ENCODE measurements at places on chromosomes 7 and 10.
A peak's percentile ranks its signal among the peaks of the same experiment; 100 is the strongest.

DNA sequence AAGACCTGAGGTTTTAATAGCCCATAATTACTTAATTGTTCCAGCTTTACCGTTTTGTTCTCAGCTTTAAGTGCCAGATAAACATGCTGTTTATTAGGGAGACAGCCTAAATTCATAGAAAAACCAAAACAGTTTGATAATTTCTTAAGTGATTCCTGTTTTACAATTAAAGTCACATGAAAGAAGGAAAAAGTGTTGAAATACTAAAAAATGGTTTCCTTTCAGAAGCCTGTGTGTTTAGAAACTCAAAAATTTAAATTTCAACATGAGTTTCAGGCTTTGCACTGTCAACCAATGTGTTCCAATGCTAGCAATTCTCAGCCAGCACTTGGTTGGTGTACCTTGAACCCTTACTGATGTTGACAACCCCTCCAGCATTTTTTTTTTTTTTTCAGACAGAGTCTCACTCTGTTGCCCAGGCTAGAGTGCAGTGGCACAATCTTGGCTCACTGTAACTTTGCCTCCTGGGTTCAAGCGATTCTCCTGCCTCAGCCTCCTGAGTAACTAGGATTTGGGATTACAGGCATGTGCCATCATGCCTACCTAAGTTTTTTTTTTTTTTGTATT lies 135.3 kb downstream of the ICA1 start:
- no peak for DNase-seq

- DNase-seq = no peak
These were observed 296.5 kb upstream of the PHF14 start for GRCh38 chr7:10677211-10677610.

DNA sequence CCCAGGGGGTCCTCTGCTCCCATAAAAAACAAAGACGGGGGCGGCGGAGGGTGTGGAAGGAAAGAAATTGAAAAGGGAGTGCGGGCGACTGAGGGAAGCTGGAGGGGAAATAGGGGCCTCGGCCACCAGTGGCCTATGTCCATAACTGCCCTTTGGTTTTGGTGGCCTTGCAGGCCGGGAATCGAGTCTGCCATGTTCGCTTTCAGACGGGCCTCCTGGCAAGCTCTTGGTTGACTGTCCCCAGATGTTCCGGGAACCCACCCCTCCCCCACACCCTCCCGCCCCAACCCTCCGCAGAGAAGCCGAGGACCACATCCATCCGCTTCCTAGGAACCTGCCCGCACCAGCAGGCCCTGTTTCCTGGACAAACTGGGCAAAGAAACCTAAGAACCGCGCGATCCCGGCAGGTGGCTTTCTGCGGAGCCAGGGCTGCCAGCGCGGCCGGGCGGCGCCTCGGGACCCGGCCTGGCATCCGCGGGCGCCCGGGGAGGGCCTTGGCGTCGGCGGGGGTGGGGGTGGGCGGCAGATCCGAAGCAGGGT lies 20.0 kb upstream of the GATA3 start:
- DNase-seq = no peak

DNA sequence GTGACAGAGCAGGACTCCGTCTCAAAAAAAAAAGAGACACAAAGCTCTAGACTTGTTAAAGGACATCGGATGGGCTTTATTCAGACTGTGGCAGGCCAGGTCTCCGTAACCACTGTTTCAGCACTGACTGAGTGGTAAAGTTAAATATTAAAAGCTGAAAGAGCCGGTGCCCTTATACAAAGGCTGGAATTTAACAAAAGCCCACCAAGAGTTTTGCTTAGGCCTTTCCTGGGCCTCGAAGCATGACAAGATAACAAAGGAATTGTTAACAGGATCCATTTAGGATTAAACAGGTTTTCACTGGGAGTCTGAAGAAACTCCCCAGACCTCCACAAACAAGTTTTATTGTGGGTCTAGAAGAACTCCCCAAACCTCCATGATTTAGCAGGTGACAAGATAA lies 727.8 kb downstream of the TYW1 start:
- DNase-seq = no peak

DNA sequence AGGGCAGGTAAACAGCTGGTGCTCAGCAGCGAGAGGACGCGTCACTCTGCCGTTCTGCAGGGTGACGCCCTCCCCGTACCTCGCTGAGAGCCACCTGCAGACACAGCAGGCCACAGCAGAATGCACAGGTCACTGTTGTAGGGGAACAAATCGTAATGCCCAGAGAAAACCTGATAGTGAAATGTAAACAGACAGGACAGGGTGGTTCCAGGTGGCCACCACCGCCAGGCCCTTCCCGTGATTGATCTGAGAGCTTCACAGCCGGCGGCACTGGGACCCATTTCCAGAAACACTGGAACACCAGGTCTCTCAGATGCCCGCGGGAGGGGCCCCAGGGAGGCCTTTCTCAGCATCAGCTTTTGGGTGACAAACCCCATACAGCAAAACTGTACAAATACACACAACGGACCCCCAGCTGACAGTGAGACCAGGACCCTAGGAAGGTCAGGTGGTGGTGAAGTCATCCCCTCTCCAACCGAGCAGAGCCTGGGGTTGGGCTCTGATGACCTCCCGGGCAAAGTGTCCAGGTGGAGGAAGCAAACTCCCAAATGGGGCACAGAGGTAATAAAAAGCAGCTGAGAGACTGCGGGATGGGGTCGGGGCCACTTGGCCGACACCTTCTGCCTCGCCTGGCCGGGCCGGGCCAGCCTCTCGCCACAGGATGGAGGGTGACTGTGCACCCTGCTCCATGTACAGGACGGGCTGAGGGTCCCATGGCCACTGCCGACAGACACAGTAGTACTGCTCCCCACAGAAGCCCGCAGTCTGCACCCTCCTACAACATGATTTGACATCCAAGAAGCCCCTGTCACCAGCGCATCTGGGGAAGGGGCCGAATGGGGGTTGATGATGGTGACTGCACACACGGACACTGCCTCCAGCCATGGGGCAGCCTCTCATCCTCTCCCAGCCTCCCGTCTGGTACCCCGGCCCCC lies 4.6 kb downstream of the BHLHA15 start:
- DNase-seq = no peak

GRCh38 chr7:27107391-27108381 lies 5.2 kb upstream of the HOXA2 start:
- peak; percentile 71 for DNase-seq

- DNase-seq = no peak
These were observed 686 bp downstream of the AASS start for GRCh38 chr7:122143376-122143750.

DNA sequence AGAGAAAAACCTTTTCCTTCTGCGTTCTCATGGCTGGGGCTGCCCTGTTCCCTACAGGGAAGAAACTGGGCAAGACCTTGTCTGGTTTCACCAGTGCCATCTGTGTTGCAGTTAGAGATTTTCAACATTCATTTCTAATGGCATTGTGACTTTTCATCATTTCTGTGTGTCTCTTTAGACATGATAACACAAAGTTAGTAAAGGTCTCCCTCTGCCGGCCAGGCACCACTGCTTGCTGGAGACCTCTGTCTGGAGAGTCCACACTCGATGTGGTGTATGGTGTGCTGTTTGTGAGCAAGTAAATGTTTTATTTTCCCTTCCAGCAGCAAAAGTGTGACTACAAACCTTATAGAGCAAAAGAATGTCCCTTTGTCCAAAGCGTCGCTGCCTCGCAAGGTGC lies 213.5 kb downstream of the PAXIP1 start:
- no peak for DNase-seq

- DNase-seq = peak; percentile 80
These were observed 39.3 kb upstream of the CDK6 start for GRCh38 chr7:92875719-92876118.

GRCh38 chr7:94145602-94146001 lies 141.4 kb upstream of the BET1 start:
- DNase-seq = no peak

GRCh38 chr7:27250557-27251070 lies 8.0 kb downstream of the EVX1 start:
- DNase-seq = no peak

DNA sequence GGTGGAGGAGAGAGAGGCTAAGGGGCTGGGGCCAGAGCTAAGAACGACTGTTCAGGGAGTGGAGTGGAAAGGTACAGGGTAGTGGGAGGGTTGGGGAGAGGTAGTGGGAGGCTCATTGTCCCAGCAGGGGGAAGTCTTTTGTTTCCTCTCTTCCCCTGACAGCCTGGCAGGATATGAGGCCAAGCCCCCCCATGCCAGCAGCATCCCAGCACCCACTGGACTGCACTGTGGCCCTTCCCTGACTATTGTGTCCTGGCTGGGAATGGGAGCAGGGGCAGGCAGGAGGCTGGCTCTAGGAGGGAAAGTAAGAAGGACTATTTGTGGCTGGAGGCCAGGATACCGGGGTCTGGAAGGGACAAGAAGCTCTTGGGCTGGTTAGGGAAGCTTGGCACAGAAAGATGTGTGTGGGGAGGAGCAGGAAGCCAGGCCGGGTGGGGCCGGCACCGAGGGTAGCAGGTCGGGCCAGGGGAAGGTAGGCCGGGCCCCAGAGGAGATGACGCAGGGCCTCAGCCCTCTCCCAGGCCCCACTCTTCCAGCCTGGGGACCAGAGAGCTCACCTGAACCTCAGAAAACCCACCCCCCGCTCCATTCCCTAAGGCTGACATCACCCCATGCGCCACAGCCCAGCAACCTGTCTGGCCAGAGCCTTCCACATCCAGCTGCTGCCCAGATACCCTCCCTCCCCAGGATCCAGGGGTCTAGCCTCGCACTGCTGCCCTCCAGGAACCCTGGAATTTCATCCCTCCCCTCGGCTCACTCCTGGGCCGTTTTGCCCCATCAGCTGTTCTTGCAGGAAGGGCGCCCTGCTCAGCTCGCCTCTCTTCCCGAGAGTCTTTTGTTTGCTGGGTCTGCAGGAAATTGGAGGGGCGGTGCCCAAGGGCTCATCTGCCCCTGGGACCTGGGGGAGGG lies 8.8 kb upstream of the EPHB4 start:
- DNase-seq = no peak

- DNase-seq = no peak
These were observed 112.8 kb downstream of the APBB1IP start for GRCh38 chr10:26550774-26551526.

DNA sequence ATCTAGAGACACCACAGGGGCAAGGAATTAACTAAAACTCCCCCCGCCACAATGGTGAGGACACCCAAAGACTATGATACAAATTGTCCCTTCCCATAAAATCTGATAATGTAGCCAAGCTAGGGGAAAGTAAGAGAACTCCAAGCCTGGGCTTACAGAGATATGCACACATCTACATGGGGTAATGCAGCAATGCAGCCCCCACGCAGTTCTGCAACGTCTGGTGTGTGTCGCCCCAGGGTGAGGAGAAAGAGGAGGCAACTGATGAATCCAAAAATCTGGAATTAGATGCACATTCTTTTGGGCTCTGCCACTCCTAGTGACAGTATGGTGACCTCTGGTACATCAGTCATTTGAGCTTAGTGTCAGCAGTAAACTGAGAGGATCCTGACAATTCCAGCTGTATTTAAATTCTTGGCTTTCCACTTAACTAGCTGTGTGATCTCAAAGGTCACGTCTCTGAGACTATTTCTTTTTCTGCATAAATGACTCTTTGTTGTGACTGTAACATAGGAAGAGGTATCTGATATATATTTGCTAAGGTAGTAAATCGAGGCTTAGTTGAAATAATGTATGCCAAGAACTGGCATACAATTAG lies 51.5 kb downstream of the PIP4K2A start:
- no peak for DNase-seq

DNA sequence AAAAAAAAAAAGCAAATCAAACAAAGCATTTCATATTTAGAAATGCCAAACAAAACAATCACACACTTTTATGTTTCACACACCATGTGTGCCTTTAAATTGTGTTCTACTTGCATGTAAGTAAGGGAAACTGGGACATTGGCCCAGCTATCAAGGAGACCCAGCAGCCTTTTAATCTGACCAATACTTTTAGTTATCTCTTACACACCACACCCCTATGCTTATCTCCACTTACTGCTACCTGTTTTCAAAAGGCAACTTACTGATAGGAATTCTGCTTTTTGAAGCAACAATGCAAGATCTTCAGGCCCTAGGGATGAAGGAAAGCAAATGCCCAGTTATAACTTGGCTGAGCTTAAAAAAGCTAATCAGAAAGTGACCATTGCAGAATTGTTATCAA lies 1244.8 kb upstream of the SORCS1 start:
- no peak for DNase-seq

GRCh38 chr10:3873728-3874461 lies 88.9 kb upstream of the KLF6 start:
- peak; percentile 59 for DNase-seq

- DNase-seq = peak; percentile 15
These were observed 789 bp downstream of the TCF7L2 start for GRCh38 chr10:112950714-112951358.

DNA sequence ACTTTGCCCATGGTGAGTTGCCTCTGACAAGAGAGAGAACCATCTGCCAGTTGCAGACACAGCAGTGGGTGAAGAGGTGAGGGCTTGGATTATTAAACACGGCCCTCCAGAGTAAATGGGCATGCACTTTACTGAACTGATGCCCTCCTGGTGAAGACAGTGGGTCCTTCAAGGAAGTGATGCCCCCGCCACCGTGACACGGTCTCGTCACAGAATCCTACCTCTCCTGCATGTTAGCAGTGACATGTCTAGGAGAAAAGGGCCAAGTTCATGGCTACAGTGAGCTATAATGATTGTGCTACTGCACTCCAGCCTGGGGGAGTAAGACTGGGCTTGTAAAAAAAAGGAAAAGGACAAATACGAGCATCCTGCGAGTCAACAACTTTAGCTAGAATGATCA lies 2.4 kb downstream of the BNIP3 start:
- DNase-seq = no peak

GRCh38 chr7:105188201-105188600 lies 174.2 kb downstream of the KMT2E start:
- DNase-seq = peak; percentile 18

DNA sequence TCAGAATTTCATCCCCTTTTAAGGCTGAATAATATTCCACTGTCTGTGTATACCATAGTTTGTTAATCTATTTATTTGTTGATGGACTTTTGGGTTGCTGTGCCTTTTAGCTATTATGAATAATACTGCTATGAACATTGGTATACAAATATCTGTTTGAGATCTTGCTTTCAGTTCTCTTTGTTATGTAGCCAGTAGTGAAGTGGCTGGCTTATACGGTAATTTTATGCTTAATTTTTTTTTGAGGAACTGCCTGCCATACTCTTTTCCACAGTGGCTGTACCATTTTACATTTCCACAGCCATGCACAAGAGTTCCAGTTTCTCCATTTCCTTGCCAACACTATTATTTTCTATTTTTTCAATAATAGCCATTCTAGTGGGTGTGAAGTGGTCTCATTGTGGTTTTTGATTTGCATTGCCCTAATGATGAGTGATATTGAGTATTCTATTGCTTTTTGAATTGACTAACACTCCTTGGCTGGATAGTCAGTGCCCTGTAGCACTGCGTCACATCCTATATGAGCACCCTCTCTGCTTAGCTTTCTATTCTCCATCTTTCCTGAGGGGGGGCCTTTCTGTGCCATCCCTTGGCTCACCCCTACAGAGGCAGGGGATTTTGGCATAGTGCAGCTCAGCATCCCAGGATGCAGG lies 29.4 kb upstream of the RAPGEF5 start:
- no peak for DNase-seq

DNA sequence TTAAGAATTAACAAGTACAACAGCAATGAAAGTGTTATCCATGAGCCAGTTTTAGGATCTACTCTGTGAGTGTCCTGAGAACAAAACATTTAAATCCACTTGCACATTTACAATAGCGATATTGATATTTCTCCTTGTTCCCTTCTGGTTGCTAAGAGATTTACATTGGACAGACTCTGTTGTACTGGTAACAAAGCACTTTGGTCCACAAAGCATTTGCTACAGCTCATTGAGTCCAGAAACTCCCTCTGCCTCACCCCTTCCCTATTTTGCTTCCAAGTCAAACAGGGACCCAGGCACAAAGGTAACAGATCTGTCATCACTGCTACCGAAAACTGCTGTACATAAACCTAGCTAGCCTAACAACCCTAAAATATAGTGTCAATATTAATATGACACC lies 2.1 kb downstream of the ANK3 start:
- no peak for DNase-seq

Data from astrocyte (in vitro differentiated cells and primary cell).